ENCODE measurements at places on chromosomes 7 and 10. TPM values are rescaled to one million over a fixed set of nuclear protein-coding genes. Genes with fewer than 3 reads are reported as not detected.
A peak's percentile ranks its signal among the peaks of the same experiment; 100 is the strongest.

GRCh38 chr10:70169011-70169410, 1.3 kb downstream of the SAR1A start:
- H3K4me1 ChIP-seq, result peaks cover 8% of the 10 kb centered on the region
- H3K4me3 ChIP-seq, result peak overlapping the region; percentile 81
- H3K36me3 ChIP-seq, result no peaks in the 10 kb centered on the region
- DNase-seq, result no peak
- no peak overlapping the region for H3K27ac ChIP-seq
- no peaks in the 10 kb centered on the region for H3K27me3 ChIP-seq

DNA sequence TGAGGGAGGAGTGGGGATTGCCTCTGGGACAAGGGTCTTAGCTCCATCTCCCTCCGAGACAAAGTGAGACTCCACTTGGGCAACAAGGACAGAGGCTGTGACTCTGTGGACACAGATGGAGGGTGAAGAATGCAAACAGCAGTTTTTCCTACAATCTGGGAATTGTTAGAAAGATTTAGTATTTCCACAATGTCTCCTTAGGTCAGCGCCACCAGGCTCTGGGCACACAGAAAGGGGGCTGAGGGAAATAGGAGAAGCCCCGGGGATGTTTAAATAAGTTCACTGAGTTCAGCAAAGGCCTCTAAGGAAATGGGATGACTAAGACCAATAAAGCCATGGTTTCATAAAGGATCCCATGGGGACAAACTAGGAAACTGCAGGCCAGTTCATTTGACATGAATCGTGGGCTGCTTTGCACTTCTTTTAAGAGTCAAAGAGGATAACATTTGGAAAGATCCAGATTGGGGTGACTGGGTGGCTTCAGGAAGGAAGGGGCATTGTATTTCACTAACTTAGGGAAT, 219.8 kb upstream of the GLI3 start:
- no peaks in the 10 kb centered on the region for H3K27me3 ChIP-seq
- H3K4me1 ChIP-seq, result no peaks in the 10 kb centered on the region
- H3K36me3 ChIP-seq, result no peaks in the 10 kb centered on the region
- no peak for DNase-seq
- H3K4me3 ChIP-seq, result no peak overlapping the region

DNA sequence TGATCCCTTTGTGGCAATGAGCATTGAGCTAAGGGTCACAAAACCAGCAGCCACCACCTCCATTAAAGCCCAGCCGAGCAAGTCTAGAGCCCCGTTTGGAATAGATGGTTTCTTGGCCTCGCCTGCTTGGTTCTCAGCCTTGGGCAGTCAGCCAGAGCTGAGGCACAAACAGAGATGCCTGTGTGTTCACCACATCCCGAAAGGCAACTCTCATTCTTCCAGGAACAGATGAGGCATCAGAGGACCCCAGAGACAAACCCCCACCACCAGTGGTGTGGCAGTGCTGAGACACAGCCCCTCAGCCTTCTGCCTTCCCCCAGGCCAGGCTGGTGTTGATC, 203.3 kb upstream of the ZMIZ1 start:
- H3K36me3 ChIP-seq, result no peaks in the 10 kb centered on the region
- H3K4me3 ChIP-seq, result no peak overlapping the region
- DNase-seq, result peak; percentile 33
- H3K4me1 ChIP-seq, result peaks cover 43% of the 10 kb centered on the region
- peak overlapping the region; percentile 18 for H3K27ac ChIP-seq

DNA sequence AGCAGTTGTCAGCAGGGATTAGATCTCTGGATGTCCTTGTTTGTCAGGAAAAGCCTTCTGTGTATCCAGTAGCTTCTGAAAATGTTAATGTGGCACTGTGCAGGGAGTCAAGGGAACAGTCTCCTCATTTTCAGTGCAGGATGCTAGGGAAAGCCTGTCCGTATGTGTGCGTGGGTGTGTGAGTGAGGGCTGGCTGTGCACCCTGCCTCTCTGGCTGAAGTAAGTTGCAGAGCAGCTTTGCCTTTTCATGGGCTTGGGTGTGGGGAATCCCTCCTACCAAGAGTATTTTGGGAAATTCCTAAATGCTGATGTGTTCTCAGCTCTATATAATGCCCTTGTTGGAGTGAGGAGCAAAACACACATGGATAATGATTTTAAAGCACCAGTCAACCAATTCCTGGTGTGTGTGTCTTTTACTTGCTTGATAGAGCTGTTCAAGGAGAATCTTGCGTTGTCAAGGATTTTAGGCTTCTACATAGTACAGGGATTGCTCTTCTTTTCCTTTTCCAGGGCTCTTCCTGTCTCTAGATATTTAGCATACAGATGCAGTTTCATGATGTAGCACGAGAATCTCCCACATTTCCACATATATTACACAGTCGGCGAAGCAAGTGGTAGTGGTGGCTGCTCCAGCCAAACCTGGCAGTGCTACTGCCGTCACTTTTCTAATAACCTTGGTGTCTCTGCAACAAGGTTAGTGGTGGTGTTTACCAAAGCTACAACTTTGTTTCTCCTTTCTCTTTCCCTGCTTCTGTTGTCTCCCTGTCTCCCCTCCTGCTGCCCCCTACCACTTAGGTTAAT, 92.8 kb downstream of the MCU start:
- peak overlapping the region; percentile 82 for H3K27ac ChIP-seq
- no peaks in the 10 kb centered on the region for H3K36me3 ChIP-seq
- no peaks in the 10 kb centered on the region for H3K27me3 ChIP-seq
- peak; percentile 89 for DNase-seq
- H3K4me3 ChIP-seq, result peak overlapping the region; percentile 13

DNA sequence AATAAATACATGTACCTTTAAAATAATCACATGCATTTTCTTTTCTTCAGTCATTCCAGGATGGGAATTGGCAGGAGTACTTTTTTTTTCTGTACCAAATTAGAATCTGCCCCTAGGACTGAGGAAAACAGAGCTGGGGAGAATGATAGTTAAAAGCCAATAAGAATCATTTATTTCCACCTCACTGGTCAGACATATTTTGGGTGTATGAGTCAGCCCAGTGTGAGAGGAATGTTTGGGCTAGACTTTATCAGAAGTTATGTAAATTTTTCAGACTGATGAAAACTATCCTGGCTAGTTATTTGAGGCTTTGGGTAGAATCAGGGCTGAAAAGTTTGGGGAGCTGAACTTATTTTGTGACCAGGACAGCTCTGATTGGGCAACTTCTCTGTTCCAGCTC, 303.1 kb upstream of the NPSR1 start:
- H3K27me3 ChIP-seq, result no peaks in the 10 kb centered on the region
- no peak overlapping the region for H3K27ac ChIP-seq
- H3K4me1 ChIP-seq, result no peaks in the 10 kb centered on the region
- H3K36me3 ChIP-seq, result no peaks in the 10 kb centered on the region
- DNase-seq, result no peak

- no peak overlapping the region for H3K27ac ChIP-seq
- H3K4me1 ChIP-seq, result no peaks in the 10 kb centered on the region
- H3K36me3 ChIP-seq, result no peaks in the 10 kb centered on the region
- no peaks in the 10 kb centered on the region for H3K27me3 ChIP-seq
- no peak overlapping the region for H3K4me3 ChIP-seq
These were observed 315.3 kb downstream of the SNX13 start for GRCh38 chr7:17625043-17625442.

The TMEM270 gene
- not detected for total RNA-seq

GRCh38 chr7:16465469-16466361, at the start of gene SOSTDC1:
TSS of gene SOSTDC1 (minus strand) at chr7:16465738. CDS start at chr7:16465668, 70 bp downstream.
- peak; percentile 21 for DNase-seq
- peak within 1 kb of the TSS; percentile 83 for H3K27ac ChIP-seq
- H3K36me3 ChIP-seq, result no peaks in the 10 kb centered on the region
- H3K4me1 ChIP-seq, result no peaks in the 10 kb centered on the region
- H3K4me3 ChIP-seq, result peak within 1 kb of the TSS; percentile 55

DNA sequence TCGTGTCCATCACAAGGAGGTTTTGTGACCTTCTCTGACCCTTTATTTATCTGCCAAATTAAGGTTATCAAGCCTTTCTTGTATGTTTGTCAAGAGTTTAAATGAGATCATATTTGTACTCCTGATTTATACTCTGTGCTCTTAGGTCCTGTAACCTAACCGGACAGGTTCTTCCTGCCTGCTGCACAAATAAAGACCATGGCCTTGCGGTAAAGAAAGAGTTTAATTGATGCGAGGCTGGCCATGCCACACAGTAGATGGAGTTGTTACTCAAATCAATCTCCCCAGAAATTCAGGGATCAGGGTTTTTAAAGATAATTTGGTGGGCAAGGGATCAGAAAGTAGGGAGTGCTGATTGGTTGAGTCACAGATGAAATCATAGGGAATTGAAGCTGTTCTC, 79.5 kb upstream of the LRGUK start:
- DNase-seq, result no peak
- H3K36me3 ChIP-seq, result no peaks in the 10 kb centered on the region
- no peak overlapping the region for H3K27ac ChIP-seq
- no peaks in the 10 kb centered on the region for H3K27me3 ChIP-seq
- no peaks in the 10 kb centered on the region for H3K4me1 ChIP-seq

- DNase-seq, result no peak
- H3K27me3 ChIP-seq, result no peaks in the 10 kb centered on the region
- H3K4me1 ChIP-seq, result no peaks in the 10 kb centered on the region
These were observed 117.5 kb upstream of the TMEM168 start for GRCh38 chr7:112907658-112908057.

The PKD1L1 gene
- 0.44 TPM for total RNA-seq

GRCh38 chr7:112162142-112162766, 43.9 kb downstream of the DOCK4 start:
- no peak overlapping the region for H3K4me3 ChIP-seq
- H3K4me1 ChIP-seq, result peaks cover 16% of the 10 kb centered on the region
- peak; percentile 43 for DNase-seq
- no peaks in the 10 kb centered on the region for H3K27me3 ChIP-seq

DNA sequence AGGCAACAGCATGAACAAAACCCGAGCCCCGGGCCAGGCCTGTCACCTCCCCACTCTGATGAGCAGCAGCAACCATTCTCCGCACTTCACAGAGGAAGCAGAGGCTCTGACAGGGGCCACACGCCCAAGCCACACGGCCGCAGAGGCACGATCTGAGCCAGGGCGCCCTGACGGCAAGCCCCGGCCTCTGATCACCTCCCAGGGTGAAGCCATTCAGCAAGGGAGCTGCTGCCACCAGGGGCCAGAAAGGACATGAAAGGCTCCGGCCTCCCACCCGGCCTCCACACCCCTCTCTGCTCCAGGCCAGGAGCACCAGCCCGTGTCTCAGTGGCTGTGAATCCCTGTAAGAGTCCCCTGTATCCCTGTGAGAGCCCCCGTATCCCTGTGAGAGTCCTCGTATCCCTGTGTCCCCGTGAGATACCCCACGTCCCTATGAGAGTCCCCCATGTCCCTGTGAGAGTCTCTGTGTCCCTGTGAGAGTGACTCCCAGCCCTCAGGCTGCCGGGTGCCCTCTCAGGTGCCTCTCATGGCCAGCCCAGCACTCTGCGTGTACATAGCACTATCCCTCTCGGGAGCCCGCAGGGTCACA, 187.8 kb downstream of the MAD1L1 start:
- no peak overlapping the region for H3K4me3 ChIP-seq
- H3K27me3 ChIP-seq, result no peaks in the 10 kb centered on the region
- no peak for DNase-seq
- peaks cover 43% of the 10 kb centered on the region for H3K36me3 ChIP-seq
- peaks cover 58% of the 10 kb centered on the region for H3K4me1 ChIP-seq

The GPNMB gene
- total RNA-seq, result 47.6 TPM

GRCh38 chr10:30820261-30820991, 190.9 kb upstream of the LYZL2 start:
- no peak for DNase-seq
- H3K36me3 ChIP-seq, result no peaks in the 10 kb centered on the region
- H3K4me1 ChIP-seq, result peaks cover 35% of the 10 kb centered on the region
- no peaks in the 10 kb centered on the region for H3K27me3 ChIP-seq

- no peaks in the 10 kb centered on the region for H3K36me3 ChIP-seq
- no peak overlapping the region for H3K4me3 ChIP-seq
- no peaks in the 10 kb centered on the region for H3K4me1 ChIP-seq
These were observed 59.8 kb upstream of the OPN4 start for GRCh38 chr10:86594535-86594934.

The UCN3 gene
- 0.17 TPM for total RNA-seq

DNA sequence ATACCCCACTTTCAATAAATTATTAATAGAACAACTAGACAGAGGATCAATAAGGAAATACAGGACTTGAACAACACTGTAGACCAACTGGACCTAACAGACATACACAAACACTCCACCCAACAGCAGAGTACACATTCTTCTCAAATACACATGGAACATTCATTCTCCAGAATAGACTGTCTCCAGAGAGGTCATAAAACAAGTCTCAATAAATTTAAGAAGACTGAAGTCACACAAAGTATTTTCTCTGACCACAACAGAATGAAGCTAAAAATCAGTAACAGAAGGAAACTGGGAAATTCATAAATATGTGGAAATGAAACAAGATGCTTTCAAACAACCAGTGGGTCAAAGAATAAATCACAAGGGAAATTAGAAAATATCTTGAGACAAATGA, 119.8 kb downstream of the SMURF1 start:
- no peak overlapping the region for H3K27ac ChIP-seq
- no peaks in the 10 kb centered on the region for H3K4me1 ChIP-seq
- H3K27me3 ChIP-seq, result no peaks in the 10 kb centered on the region
- H3K36me3 ChIP-seq, result peaks cover 21% of the 10 kb centered on the region
- no peak overlapping the region for H3K4me3 ChIP-seq

- no peak overlapping the region for H3K27ac ChIP-seq
- no peak for DNase-seq
- H3K4me1 ChIP-seq, result no peaks in the 10 kb centered on the region
- no peak overlapping the region for H3K4me3 ChIP-seq
- no peaks in the 10 kb centered on the region for H3K36me3 ChIP-seq
These were observed 305.9 kb upstream of the RNF32 start for GRCh38 chr7:156334636-156335035.

DNA sequence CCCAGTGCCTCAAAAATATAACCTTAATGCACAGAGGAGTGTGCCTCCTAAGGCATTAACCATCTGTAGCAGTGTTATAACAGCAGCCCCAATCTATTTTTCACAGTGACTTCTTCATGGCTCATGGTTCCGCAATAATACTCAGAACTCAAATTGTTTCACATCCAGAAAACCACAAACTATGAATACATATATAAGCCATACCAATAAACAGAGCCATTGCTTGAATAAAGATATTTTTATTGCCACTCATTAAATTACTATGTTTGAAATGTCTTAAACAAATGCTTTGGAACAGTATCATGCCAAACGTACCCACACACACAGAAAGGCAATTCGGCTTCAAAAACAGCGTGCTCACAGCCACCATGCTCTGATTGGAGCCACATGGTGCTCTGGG, 629.3 kb upstream of the NRP1 start:
- no peak overlapping the region for H3K4me3 ChIP-seq
- DNase-seq, result no peak
- H3K36me3 ChIP-seq, result no peaks in the 10 kb centered on the region
- no peaks in the 10 kb centered on the region for H3K27me3 ChIP-seq

The CRYGN gene
- total RNA-seq, result 10.3 TPM

DNA sequence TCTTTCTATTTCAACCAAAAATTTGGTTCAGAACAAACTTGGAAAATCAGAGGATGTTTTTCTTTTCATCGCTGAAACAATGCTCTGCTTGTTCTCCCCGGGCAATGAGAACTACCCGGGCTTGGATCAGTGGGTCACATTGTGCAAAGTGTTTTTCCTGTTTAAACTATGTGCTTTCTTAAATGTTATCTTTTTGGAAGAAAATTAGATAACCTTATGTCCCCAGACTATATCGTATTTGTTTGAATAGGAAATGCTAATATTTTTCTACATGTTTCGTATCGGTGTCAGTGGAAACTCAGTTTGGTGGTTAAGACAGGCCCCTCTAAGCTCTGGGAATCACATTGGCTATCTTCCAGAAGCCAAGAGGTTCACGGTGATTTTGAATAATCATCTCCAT, 319.5 kb upstream of the NFE2L3 start:
- H3K27ac ChIP-seq, result peak overlapping the region; percentile 72
- H3K36me3 ChIP-seq, result no peaks in the 10 kb centered on the region
- peak; percentile 44 for DNase-seq
- H3K4me1 ChIP-seq, result no peaks in the 10 kb centered on the region
- no peak overlapping the region for H3K4me3 ChIP-seq

Measured in spinal cord (tissue), 10 donors.